Activated naive CD4-positive, alpha-beta T cell treated with anti-CD3 and anti-CD28 coated beads, Interleukin-2, amount 10 ng/mL, durations not matched to agents 7 days and 5 days (primary cell): ENCODE measurements at places on chromosomes 6 and 20.

- DNase-seq, result peak; percentile 77
Observed at GRCh38 chr20:36836591-36837269, 39.2 kb upstream of the TLDC2 start.

- DNase-seq, result no peak
Observed at GRCh38 chr6:73893696-73894095, 197.7 kb downstream of the CD109 start.

DNA sequence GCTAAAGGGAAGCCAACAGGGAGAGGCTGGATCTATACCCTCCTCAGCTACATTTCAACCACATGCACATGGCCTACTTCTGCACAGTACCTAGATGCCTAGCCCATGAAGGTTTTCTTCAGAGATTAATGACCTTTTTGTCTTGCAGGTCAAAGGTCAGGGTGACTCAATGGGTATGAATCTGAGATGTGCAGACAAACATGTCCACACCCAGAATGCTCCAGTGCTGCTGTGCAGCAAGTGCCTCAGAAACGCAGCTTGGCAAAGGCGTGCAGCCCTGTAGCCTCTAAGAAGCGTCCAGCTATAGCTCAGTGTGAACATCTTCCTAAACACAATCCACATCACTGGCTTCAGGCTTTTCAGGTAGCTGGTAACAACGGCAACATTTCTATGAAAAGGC lies 24.4 kb downstream of the MAP1LC3A start:
- DNase-seq, result no peak

DNA sequence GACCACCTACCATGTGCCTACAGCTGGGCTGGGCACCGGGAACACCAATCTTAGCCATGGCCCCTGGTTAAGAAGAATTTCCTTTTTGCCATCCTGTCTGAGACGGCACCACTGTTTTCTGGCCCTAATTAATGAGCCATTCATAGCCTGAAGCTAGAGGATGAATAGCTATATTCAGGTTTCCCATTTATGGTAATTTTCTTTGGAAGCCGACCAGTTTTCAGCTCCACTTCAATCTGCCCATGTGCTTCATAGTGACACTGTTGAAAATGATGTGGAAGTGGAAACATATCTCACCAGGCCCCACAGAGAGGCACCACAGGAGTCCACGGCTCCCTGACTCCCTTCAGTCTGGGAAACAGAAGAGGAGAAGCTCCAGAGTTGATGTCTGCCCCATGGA lies 22.6 kb upstream of the ULBP3 start:
- DNase-seq, result no peak

- DNase-seq, result no peak
Observed at GRCh38 chr6:155398221-155398620, 57.4 kb downstream of the NOX3 start.

DNA sequence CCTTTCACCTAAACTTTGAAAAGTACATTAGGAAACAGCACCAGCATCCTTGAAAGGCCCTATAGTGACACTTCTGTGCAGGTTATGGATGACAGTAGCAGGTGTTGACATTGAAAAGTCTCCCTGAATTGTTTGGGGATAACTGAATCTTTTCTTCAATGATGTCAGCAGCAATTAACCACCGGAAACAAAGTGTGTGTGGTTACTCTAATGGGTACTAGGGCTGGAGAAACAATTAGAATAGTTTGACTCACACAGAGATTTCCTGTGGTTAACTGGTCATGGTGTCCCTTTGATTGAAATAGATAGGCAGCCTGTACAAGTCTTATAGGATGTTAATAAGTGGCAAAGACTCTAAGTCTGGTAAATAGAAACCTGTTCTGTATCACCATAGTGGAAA lies 189.1 kb downstream of the TBX18 start:
- no peak for DNase-seq

- DNase-seq, result no peak
Observed at GRCh38 chr6:45483021-45483420, 105.3 kb upstream of the SUPT3H start.

- DNase-seq, result no peak
Observed at GRCh38 chr6:53294611-53295010, 54.1 kb downstream of the ELOVL5 start.

GRCh38 chr20:48492015-48492714 lies 335.6 kb downstream of the PREX1 start:
- DNase-seq, result no peak

DNA sequence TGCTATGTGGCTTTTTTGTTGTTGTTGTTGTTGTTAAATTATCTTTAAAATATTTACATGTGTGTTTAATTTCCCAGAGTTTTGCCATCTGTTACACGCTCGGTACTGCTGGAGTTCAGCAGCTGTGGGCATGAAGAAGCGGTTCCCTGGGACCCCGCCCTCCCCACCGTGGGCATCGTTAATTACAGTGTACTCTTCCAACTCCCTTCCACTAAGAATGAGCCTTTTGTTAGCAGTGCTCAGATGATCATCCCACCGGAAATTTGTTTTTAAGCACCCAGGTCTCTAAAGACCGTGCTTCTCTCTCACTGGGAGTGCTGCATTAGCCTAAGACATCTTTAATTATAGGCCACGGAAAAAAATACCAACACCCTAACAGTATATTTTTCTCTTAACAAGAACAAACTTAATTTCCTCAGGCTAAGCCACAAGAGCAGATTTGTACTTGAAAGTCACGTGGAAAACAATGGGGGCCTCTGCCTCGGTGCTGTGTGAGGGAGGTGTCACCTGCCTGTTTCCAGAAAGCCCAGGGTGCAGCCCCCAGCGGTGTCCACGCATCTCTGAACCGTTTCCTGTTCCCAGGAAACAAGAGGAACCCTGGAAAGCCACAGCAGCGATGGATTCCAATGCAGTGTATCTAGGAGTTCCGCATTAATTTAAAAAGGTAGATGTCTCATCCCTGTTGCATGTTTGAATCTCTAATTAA lies 113.3 kb upstream of the FRMD1 start:
- DNase-seq, result no peak

- DNase-seq, result no peak
Observed at GRCh38 chr6:49430866-49431265, 32.2 kb downstream of the MMUT start.

- DNase-seq, result no peak
Observed at GRCh38 chr20:61742097-61742825, 323.4 kb downstream of the TAF4 start.

GRCh38 chr6:20291764-20292580 lies 79.7 kb upstream of the MBOAT1 start:
- DNase-seq, result peak; percentile 84

DNA sequence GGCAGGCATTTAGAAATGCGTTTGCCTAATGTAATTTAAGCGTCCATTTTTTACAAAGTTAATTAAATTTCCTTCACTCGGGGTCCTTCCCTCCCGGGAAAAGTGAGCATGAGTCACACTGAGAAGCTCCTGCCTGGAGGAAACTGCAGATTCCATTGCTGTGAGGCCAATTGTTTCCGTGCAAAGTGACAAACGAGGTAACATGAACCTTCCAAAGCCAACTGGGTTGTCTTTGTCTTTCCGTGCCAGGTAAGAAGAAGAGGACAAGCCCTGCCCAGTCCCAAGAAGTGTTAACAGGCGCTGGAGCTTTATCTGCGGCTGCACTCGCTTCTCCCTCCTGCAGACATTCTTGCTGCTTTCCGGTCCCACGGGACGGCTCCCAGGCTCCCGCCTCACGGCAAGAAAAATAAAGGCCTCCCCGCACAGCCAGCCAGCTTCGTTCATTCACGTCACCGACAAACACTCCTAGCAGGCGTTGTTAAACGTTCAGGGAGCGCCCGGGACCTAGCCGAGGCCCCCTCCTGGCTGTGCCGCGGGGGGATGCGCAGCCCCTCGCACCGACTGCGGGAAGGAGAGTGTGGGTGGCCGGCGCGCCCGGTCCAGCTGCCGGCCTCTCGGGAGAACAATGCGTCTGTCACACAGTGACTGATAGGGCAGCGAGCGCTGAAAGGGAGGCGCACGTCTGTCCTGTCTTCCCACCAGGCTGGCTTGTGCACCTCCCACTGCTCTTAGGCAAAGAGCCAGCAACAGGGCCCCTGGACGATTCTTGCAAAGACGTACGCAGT lies 61.5 kb upstream of the HDDC2 start:
- no peak for DNase-seq

DNA sequence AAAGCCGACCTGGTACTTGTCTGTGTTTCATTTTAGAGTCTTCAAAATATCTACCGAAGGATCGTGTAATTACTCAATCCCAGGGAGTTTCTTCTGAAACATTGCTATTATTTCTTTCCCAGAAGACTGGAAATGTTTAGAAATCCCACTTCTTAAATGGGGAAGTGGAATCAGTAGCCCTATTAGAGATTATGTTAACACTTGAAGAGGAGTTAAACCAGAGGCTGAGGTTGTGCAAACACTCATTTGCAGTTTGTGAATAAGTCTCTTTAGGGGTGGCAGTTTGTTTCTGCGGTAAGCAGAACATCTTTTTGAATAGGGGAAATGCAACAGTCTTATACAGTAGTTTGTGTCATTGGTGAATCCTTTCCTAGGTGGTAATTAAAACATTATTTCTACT lies 21.3 kb downstream of the DSP start:
- DNase-seq, result no peak

DNA sequence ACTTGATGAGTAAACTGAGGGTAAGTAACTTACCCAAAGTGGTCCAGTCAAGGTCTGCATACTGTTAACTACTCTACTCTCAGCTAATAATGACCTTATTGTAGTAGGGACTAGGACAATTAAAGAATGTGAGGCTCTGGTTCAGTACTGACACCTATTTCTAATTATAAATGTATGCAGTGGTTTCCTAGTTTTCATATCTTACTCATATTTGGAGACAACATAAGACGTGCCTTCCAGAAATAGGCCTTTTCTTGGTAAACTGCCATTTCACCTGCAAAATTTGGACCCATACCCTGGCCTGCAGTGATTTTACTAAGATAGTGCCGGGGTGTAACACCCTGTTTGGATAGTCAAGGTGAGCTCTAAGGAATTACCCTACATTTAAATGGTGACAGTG lies 24.7 kb downstream of the GJA1 start:
- no peak for DNase-seq

- peak; percentile 58 for DNase-seq
Observed at GRCh38 chr20:50804437-50805348, 9.8 kb downstream of the BCAS4 start.

- no peak for DNase-seq
Observed at GRCh38 chr6:71510856-71511255, 222.2 kb downstream of the OGFRL1 start.

DNA sequence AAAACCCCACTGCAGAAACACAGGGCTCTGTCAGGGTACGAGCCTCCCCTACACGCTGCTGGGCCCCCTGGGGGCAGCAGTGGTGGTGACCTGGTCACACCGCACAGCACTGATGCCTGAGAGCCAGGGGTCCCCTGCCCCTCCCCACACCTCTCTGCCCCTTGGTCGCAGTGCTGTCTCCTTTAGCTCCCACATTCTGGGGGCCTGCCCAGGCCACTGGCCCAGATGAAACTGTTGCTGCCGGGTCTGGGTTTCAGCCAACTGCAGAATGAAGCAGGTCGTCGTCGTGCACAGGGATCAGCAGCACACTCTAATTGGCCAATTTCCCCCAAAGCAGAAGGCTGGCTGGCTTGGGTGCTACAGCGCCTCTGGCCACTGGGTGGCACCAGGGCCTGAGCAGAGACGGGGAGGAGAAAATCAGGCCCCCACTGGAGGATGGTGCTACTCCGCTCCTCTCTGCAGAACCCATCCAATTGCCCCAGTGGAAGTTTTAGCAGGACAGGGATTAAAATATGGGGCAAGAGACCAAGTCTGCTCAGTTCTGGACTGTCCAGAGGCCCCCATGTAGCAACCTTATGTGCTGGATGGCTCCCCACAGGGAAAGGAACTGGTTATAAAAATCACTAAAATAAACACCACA lies 26.1 kb downstream of the DIDO1 start:
- peak; percentile 83 for DNase-seq

- no peak for DNase-seq
Observed at GRCh38 chr20:13671512-13671911, 32.8 kb upstream of the TASP1 start.

DNA sequence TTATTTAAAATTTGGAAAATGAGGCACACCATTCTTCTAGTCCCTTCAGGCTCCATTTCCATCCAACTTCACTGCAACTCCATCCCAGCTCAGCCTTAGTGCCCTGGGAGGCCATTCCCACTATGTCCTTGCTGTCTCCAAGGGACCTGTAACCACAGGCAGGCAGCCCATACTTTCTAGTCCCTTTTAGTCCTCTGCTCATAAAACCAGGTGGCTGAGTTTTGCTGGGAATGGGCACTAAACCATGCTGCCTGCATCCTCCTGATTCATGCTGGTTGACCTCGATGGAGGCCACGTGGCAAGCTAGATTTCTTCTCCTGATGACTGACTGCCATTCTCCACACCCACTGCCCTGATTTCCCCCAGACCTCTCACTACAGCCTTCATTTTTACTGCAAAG lies 27.5 kb upstream of the MYMX start:
- DNase-seq, result no peak

GRCh38 chr6:7249946-7250643 lies 62.9 kb downstream of the SSR1 start:
- DNase-seq, result no peak

DNA sequence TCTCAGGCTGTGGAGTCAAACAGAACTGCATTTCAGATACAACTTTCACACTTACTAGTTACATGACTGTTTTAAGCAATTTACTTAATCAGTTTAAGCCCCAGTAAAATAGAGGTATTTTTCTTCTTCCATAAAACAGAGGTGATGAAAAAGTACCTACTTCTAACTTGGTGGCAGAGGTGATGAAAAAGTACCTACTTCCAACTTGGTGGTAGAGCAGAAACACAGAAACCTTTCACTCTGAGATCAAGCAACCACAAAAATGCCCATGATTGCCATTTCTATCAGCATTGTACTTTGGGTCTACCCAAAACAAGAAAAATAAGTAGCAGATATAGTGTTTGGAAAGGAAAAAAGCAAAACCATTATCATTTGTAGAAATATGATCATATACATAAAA lies 148.7 kb downstream of the OPRM1 start:
- DNase-seq, result no peak

GRCh38 chr6:116191881-116192280 lies 62.0 kb downstream of the TSPYL4 start:
- no peak for DNase-seq
